NCI-H2081 treated with DMSO at 0.1 percent for 48 hours (cell line): ENCODE measurements at places on chromosomes 3 and 15.

DNA sequence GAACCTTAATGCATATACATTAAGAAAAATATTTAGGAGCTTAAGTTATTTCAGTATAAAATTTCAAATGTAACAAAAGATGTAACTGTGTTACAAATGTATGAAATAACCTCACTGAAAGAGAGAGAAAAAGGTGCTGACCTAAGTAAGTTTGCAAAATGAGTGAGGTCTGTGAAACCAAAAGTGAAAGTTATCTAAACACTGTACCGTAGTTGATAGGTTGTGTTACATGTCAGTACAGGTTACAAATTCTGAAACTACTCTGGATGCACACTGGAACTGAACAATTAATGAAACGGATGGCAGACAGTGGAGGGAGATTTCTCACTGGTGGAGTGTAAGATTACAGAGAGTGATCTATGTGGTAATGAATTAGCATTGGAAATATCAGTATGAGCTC lies 420.7 kb downstream of the ZNF385D start:
- no peak for DNase-seq

DNA sequence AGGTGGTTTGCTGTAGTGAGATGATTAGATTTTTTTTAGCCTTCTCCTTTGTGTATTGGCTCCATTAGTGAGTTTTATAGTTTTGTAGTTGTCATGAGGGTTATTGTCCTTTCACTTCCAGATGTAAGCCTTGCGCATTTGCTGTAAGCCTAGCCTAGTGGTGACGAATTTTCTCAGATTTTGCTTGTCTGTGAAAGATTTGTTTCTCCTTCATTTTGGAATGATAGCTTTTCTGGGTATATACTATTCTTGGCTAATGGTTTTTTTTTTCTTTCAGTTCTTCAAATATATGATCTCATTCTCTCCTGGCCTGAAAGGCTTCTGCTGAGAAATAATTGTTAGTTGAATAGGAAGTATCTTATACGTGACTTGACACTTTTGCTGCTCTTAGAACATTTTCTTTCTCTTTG lies 166.5 kb upstream of the THRB start:
- DNase-seq, result no peak

- no peak for DNase-seq
These were observed 50.0 kb downstream of the CYP19A1 start for GRCh38 chr15:51288143-51289065.

DNA sequence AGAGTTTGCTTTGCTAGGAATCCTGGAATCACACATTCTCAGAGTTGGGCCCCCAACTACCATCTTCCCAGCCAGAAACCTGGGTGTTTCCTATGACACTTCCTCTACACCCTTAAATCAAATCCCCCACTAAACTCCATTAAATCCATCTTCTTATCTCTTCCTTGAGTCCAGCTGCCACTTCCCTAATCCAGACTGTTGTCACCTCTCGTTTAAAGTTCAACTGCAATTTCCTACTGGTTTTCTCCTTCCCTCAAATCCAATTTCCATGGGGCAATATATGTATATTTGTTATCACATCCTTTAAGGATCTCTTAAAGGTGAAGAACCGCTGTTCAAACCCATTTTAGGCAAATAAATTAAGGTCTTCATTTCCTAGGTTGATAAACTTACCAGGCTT lies 73.6 kb upstream of the SNTN start:
- no peak for DNase-seq

GRCh38 chr3:123342631-123343080 lies 106.2 kb downstream of the ADCY5 start:
- no peak for DNase-seq

DNA sequence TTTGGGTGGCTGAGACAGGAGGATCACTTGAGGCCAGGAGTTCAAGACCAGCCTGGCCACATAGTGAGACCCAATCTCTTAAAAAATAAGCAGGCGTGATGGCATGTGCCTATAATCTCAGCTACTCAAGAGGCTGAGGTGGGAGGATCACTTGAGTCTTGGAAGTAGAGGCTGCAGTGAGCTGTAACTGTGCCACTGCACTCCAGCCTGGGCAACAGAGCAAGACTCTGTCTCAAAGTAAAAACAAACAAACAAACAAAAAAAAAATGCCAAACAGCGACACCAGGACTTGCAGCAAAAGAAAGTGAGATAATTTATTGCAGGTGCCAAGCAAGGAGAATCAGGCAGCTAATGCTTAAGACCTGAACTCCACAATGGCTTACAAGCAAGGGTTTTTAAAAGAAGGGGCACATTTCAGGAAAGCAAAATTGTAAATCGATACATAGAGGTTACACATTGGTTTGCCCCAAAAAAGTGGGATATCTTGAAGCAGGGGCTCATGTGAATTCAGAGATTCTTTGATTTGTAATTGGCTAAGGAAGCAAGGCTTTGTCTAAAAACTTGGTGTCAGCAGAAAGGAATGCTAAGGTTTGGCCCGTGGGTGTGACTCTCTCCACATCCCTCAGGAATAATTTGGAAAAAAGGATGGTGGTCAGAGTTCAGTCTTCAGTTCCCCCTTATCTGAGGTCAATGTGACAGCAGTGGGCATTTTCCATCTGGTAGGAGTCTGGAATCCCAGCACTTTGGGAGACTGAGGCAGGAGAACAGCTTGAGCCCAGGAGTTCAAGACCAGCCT lies 5.2 kb upstream of the MPI start:
- no peak for DNase-seq

DNA sequence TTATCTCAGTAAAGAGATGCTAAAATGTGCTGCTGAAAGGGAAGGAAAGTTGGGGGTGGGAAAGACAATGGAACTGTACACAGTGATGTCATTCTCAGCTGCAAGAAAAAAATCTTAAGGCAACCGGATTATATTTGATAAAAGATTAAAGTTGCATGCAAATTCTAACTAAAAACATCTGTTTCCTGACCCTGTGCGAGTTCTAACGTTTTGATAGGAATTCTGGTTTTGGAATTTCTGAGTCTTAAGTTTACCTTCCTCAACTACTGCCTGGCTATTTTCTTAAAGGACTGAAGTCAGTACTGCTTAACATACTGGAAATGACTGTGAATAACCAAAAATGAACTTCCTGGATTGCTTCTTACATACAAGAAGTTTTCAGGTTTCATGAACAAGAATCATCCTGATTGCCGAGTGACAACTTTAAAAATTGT lies 115.5 kb downstream of the SLC25A26 start:
- DNase-seq, result no peak
